ENCODE measurements at places on chromosomes 11 and 22.
A peak's percentile ranks its signal among the peaks of the same experiment; 100 is the strongest.

DNA sequence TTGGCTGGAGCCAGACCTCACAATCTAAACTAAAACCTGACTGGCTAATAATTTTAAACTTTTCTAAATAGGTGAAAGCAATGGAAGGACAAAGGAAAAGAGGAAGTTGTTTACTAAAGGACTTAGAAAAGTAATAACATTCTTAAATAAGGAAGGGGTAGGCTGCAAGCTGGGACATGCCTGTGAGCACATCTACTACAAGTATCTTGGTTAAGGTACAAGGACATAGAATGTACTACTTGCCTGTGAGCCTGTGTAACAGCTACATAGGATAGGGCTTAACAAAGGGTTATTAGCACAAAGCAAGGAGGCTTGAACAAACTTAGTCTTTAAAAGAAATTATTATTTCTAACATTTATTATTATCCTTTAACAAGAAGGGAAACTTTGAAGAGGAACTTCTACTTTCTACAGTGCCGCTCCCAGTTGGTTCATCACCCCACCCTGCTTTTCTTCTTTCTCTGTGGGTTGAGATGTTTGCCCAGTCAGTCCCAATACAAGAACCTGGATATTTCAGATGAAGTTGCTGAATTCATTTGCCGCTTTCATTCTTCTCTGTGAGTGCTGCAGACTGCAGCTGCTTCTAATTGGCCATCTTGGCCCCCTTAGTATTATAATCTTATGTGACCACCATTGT lies 87.5 kb downstream of the PRMT3 start:
- no peak for DNase-seq

GRCh38 chr22:27782088-27782487 lies 19.5 kb downstream of the MN1 start:
- peak; percentile 71 for DNase-seq

- no peak for DNase-seq
These were observed 521.6 kb downstream of the BRD1 start for GRCh38 chr22:49305966-49306631.

- DNase-seq = no peak
These were observed 45.6 kb downstream of the LRRC4C start for GRCh38 chr11:41413843-41414242.

- DNase-seq = no peak
These were observed 28.5 kb upstream of the PDE2A start for GRCh38 chr11:72702577-72703241.

GRCh38 chr11:134633276-134633675 lies 221.2 kb upstream of the B3GAT1 start:
- DNase-seq = no peak

GRCh38 chr11:10481560-10482349 lies 26.7 kb downstream of the AMPD3 start:
- DNase-seq = no peak

DNA sequence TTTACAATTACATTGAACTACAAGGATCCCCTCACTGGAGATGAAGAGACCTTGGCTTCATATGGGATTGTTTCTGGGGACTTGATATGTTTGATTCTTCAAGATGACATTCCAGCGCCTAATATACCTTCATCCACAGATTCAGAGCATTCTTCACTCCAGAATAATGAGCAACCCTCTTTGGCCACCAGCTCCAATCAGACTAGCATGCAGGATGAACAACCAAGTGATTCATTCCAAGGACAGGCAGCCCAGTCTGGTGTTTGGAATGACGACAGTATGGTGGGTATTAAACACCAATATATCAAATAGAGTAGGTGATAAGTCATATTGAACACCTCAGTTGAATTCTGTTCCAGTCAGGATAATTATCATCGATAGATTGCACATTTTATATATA lies 4.4 kb downstream of the FBXO7 start:
- no peak for DNase-seq

DNA sequence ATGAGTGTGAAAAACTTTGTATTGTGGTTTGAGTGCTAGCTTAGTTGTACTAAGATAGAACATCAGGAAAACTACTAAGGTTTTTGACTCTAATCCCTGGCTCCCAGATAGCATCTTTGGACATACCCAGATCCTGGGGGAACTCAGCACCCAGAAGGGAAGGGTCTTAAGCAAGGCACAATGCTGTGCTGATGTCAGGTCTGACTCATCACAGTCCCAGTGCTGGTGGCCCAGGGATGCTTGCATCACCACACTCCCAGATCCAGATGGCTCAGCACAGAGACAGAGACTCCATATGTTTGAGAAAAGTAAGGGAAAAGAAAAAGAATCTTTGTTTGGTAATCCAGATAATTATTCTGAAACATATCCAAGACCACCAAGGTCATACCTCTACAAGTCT lies 18.3 kb upstream of the OR56A3 start:
- DNase-seq = no peak

GRCh38 chr11:75536786-75537641 lies 11.3 kb upstream of the GDPD5 start:
- DNase-seq = no peak

- no peak for DNase-seq
These were observed 366.9 kb downstream of the BRD1 start for GRCh38 chr22:49460592-49461281.

DNA sequence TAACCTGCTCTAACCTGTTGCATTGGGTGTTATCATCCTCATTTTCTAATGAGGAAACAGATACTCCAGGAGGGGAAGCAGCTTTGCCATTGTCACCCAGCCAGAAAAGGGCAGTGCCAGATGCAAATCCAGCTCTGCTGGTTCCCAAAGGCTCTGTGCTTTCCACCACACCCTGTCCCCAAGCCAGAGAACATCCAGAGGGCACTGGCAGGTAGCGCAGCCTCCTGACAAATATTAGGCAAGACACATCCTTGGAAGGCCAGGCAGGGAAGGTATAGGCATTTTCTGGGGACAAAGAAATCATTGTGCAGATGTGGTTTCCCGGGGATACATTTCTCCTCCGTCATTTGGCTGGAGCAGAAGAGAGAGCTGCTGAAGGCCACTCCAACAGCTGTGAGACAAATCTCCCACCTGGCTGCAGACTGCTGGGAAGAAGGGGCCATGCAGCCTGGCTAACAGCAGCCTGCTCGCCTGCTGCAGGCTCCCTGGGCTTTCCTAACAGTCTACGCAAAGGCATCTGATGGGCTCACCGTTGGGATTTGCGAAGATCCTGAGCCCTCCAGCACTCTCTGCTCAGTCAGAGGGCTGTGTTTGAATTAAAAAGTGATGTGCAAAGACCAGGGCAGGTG lies 93.9 kb upstream of the PITPNB start:
- DNase-seq = no peak

GRCh38 chr22:45799291-45799690 lies 127.7 kb downstream of the ATXN10 start:
- no peak for DNase-seq

- no peak for DNase-seq
These were observed 7.3 kb downstream of the PANX2 start for GRCh38 chr22:50177537-50178470.

GRCh38 chr11:90318651-90319050 lies 95.8 kb upstream of the CHORDC1 start:
- no peak for DNase-seq

GRCh38 chr22:50204571-50204970 lies 3.8 kb downstream of the SELENOO start:
- no peak for DNase-seq

GRCh38 chr11:73493956-73494598 lies 103.8 kb downstream of the FAM168A start:
- DNase-seq = peak; percentile 28

DNA sequence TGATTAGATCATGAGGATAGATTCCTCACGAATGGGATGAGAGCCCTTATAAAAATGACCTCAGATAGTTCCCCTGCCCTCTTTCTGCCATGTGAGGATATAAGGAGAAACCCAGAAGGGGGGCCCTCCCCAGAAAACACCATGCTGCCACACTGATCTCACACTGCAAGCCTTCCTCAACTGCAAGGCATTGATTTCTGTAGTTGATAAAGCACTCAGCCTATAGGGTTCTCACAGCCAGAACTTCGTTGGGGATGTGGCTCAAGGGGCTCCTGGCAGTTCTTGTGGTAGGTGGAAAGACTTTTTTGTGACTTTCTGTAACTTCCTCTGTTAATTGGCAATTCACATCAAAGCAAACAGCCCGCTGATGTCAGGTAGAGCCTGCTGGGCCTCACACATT lies 108.9 kb downstream of the CD44 start:
- DNase-seq = no peak

GRCh38 chr11:41379084-41379483 lies 80.4 kb downstream of the LRRC4C start:
- no peak for DNase-seq

DNA sequence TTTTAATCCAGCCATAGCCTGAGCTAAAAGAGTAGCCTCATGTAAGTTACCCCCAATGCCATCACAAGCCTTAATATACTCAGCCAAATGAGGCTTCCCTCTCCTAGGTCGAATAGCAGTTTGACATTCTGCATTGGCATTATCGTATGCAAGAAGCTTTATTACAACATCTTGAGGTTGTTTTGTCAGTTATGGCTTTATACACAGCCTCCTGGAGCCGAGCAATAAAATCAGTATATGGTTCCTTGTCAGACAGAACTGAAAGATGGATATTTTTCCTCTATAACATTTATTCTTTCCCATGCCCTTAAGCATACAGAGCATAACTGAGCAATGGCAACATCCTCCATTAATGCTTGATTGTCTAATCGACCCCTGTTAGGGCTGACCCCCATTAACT lies 5.4 kb upstream of the DNAJB13 start:
- DNase-seq = no peak

- no peak for DNase-seq
These were observed 213.6 kb downstream of the LRRC4C start for GRCh38 chr11:41245704-41246398.

DNA sequence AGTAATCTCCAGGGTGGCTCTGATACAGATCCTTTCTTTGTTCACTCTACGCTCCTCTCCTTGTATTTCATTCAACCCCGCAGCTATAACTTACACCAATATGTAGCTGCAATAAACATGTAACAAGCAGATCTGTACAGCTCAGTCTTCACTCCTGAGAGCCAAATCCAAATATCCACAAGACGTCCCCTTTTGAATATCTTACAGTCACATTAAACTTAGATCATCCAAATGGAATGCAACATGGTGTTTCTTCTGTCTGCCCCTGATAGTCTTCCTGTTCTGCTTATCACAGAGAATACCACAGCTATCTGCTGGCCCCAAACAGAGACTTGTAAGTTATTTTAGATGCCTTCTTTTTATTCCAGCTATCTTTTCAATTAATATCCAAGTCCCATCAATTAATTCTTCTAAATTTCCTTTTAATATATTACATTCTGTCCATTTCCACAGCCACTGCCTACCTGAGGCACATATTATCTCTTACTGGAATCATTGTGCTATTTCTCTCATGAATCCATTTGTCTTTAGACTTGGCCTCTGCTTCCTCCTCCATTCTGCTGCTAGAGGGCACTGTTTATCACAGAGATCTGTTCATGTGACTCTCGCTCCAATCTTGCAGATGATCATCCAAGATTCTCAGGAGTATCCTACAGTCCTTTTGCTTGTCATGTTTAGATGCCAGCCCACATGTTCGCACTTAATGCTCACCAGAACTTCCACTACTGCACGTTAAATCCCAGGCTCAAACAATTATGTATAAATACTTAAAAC lies 908.6 kb downstream of the NTM start:
- DNase-seq = no peak

- DNase-seq = no peak
These were observed 12.9 kb downstream of the MYEOV start for GRCh38 chr11:69306821-69307220.

DNA sequence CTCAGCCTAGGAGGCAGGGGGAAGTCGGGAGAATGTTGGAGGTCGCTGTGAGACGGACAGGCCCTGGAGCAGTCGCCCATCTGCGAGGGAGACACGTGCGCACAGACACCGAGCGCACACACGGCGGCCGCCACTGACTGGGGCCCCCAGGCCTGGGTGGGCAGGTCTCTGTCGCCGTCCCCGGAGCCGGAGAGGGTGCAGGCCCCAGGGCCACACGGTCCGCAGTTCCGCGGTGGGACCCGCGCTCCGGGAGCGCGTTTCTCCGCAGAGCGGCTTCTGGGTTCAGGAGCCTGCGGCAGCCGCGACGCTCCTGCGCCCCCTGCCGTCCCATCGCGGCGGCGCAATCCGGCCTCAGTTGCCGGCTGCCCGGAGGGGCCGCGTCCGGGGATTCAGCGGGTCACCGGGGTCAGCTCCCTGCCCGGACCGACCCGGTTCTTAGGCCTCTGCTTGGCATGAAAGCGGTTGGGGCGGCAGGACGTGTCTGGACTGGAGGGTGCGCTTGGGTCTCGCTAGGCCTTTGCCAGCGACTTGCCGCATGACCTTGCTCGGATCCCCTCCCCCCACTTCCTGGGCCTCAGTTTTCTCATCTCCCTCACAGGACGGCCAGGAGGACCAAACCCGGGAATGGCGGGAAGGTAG lies 31.2 kb downstream of the PDE2A start:
- DNase-seq = no peak

DNA sequence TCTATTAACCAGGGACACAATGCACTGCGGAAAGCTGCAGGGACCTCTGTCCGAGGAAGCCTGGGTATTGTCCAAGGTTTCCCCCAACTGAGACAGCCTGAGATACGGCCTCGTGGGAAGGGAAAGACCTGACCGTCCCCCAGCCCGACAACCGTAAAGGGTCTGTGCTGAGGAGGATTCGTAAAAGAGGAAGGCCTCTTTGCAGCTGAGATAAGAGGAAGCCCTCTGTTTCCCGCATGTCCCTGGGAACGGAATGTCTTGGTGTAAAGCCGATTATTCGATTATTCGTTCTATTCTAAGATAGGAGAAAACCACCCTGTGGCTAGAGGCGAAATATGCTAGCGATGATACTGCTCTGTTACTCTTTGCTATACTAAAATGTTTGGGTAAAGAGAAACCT lies 5.2 kb downstream of the BET1L start:
- DNase-seq = no peak

GRCh38 chr22:30023099-30023660 lies 57.1 kb upstream of the HORMAD2 start:
- no peak for DNase-seq

DNA sequence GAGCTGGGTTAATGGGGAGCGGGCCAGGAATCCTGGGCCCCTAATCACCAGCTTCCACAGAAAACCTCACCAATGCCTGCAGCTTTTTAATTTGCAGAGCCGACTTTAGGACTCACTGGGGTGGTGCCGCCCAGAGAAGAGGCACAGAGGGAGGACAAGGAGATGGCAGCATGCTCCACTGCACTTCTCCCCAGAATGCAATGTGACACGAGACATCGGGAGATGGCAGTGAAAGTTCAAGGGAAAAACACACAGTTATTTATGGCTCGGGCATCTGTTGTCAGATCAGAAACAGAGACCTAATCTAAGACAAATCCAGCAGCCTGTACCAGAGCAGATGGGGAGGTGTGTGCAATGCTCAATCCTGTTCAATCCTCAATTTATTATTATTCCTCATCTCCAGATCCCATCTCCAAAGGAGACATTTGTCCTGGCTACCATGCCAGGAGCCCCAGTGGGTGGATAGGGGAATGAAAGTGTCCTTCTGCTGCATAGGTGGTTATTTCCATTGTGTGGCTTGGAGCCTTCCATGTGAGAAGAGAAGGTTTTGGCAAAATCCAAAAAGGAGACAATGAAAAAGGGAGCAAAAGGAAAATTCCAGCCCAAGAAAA lies 250.0 kb downstream of the NXPE2 start:
- DNase-seq = no peak

GRCh38 chr11:62593434-62594044 lies 2.2 kb upstream of the TUT1 start:
- peak; percentile 53 for DNase-seq

- peak; percentile 44 for DNase-seq
These were observed 96.1 kb downstream of the FDX1 start for GRCh38 chr11:110525883-110526282.
